ENCODE measurements at places on chromosomes 7 and 10.

DNA sequence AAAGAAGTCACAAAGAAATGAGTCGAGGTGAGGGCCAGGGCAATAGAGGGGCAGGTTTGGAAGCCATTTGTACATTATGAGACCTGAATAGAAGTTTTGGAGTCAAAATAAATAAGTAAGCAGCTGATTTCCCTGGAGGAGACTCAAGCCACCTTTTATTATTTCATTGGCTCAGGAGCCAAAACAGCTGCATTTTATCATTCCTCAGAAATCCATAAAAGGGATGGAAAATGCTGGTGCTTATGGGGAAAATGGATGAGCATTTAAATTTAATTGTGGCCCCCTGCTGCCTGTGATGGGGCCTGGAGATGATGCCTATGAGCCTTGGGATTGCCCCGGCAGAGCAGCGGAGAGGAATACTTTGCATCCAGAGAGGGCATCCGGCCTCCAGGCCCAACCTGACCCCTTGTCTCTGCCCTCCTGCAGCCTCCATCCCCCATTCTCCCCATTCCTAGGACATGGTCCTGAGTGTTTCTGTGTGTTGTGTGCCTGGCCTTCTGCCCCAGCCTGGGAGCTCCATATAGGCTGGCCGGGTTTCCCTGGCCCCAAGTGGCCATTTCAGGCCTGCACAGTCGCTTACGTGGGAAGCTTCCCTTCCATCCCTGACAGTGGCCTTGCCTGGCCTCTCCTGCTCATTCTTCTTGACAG is 296.8 kb upstream of the ZMIZ1 start:
- DNase-seq: no peak

DNA sequence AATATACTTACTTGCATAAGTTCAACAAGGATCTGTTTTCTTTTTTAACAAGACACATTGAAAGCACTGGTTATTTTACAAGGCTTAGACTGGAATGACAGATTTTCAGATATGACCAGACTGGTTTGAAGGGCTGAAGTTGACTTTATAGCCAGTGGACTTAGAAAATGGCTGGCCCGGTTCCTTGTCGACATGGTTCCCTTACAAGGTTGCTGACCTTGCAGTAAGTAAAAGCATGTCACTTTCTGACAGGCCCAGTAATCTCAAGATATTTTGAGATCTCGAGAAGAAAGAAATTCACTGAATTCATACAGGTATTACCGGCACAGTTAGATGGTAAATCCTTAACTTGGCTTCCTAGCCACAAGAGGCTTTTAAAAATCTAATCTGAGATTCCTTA is 136.5 kb downstream of the COBL start:
- no peak for DNase-seq

- DNase-seq: no peak
Measured at GRCh38 chr10:109976681-109977080, 31.1 kb upstream of the ADD3 start.

- DNase-seq: no peak
Measured at GRCh38 chr10:133405844-133406527, 12.0 kb downstream of the MTG1 start.

DNA sequence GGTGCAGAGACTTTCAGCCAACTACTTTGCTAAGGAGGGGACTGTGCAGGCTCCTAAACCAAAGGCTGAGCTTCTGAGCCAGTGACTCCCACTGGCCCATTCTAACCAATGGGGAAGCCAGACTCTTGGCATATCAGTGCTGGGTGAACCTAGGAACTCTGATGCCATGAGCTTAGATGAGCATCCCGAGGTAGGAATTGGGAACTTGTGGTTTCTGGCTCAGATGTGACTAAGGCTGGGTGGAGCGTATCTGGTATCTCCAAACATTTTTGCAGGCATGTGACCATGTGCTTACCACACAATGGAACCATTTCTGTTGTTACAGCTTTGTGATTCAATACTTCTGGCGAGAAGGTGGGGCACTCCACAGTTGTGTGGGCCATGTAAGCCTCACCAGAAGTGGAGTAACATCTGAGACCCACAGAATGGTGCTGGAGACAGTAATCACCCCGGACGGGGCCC is 2.5 kb upstream of the AVPI1 start:
- no peak for DNase-seq

- DNase-seq: peak; percentile 49
Measured at GRCh38 chr10:34808801-34809745, 6.0 kb downstream of the PARD3 start.

- no peak for DNase-seq
Measured at GRCh38 chr10:129716211-129716681, 247.8 kb downstream of the EBF3 start.

DNA sequence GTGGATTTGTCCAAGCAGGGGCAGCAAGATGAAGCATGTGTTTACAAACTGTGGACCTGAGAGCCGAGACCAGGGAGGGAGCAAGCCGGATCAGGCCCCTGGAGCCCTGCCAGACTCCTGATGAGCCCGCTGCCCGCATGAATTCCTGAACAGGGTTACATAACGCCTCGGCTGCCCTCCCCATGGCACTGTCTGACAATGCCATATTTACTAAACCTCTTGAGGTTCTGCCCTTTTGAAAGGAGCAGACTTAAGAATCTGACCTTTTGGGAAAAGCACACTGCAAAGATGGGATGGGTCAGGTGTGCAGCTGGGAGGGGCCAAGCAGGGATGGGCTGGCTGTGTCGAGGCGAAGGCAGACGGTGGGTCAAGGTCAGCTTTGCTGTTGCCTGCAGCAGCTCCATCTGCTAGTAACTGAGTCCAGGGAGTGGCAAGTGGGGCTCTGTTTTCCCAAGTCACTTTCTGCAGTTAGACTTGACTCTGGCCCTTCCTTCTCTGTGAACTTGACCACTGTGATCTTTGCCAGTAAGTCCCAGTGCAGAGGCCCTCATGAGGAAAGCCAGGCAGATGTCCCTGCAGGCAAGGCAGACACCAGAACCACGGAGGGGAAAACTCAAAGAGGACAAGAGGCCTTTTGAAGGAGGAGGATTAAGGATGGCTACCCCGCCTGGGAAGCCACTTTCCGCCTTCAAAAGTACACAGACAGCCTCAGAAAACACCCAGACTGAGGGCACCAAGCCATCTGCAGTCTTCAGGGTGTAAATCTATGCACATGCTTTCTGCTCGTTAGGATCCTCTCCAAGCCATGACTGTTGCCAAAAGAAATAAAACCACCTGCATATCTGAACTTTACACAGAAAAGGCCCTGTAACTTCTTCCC is 175.8 kb downstream of the TNS3 start:
- DNase-seq: peak; percentile 25

DNA sequence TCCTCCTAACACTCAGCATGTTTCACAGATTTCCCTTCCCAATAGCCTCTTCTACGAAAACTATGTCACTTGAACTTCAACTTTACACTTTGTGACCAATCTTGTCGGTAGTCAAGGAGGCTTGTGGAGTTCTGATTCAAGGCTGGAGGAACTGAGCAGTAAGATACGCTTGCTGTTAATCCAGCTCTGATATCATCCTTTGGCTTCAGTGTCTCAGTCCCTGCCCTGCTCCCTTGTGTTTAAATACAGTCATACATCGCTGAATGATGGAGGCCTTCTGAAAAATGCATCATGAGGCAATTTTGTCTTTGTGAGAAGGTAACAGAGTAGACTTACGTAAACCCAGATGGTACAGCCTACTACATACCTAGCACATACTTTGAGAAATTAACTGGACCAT is 173.6 kb downstream of the RNF133 start:
- DNase-seq: no peak

- no peak for DNase-seq
Measured at GRCh38 chr10:79252971-79253370, 94.3 kb upstream of the PPIF start.

- no peak for DNase-seq
Measured at GRCh38 chr7:157124690-157125089, 14.0 kb upstream of the UBE3C start.

DNA sequence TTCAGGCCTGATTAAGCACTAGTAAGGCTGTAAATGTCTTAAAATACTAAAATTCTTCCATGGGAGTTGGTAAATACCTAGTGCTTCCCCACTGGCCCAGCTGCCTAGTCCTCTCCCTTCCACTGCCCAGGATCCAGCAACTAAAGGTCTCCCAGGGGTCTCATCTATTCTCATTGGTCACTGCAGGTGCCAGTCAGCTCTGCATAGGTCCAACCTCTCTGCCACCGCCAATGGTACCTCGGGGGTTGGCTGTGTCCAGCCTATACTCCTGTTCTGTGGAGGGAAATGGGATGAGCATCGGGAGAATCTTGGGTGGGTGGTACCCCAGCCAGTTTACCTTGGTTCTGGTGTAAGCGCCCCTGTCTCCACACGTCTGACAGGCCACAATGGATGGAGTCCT is 6.1 kb upstream of the CREB5 start:
- no peak for DNase-seq

GRCh38 chr10:43781480-43782361 is 133.0 kb upstream of the ZNF32 start:
- DNase-seq: peak; percentile 62

DNA sequence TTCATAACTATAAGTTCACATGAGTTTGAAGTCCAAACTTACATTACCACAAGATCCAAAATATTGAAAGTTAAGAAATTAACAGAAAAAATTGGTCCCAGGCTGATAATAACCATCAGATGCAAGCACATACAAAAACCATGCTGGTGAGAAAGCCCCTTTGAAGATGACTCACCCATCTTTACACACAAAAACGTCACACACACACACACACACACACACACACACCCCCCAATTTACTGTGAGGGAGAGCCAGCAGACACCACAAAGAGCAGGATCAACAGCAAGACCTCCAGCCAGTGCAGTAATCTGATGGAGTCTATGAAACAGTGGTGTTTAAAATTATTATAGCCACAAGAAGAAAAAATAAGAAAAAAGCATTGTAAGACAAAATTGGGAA is 50.1 kb upstream of the DRGX start:
- DNase-seq: no peak

DNA sequence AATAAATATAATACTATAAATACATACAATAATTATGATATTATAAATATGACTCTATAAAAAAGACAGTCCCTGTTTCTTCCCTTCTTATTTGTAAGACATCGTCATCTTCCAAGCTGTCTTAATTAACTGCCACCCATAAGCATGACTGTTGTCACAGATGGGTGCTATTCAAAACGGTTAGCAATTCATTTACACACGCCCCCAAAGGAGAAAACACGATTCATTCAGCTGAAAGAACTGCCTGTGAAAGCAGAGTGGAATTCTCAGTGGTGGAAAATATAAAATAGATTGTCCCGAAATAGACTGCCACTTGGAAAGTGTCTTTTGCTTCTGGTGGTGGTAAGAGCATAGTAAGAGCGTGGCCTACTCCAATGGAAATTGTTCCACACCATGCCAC is 48.9 kb upstream of the ELMO1 start:
- DNase-seq: no peak

GRCh38 chr10:121627876-121628581 is 29.8 kb upstream of the FGFR2 start:
- DNase-seq: no peak

GRCh38 chr10:33347211-33347610 is 12.7 kb upstream of the NRP1 start:
- no peak for DNase-seq

- no peak for DNase-seq
Measured at GRCh38 chr7:126656165-126656564, 596.6 kb downstream of the GRM8 start.

GRCh38 chr7:115110523-115110922 is 188.6 kb downstream of the MDFIC start:
- no peak for DNase-seq

GRCh38 chr7:11538751-11539299 is 293.2 kb downstream of the THSD7A start:
- DNase-seq: no peak

DNA sequence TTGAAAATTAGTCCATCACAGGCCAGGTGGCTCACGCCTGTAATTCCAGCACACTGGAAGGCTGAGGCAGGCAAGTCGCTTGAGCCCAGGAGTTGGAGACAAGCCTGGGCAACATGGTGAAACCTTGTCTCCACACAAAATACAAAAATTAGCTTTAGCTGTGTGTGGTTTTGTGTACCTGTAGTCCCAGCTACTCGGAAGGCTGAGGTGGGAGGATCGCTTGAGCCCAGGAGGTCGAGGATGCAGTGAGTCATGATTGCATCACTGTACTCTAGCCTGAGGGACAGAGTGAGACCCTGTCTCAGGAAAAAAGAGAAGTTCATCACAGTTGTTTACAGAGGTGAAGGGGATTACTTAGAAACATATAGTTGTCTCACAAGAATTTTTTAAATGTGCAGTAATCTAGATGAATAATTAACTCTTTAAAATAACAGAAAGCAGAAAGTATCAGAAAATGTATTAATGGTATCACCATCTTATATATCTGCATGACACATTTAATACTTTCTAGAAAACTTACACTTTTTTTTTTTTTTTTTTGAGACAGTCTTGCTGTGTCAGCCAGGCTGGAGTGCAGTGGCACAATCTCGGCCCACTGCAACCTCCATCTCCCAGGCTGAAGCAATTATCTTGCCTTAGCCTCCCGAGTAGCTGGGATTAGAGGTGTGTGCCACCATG is 8.9 kb downstream of the LCOR start:
- DNase-seq: no peak

DNA sequence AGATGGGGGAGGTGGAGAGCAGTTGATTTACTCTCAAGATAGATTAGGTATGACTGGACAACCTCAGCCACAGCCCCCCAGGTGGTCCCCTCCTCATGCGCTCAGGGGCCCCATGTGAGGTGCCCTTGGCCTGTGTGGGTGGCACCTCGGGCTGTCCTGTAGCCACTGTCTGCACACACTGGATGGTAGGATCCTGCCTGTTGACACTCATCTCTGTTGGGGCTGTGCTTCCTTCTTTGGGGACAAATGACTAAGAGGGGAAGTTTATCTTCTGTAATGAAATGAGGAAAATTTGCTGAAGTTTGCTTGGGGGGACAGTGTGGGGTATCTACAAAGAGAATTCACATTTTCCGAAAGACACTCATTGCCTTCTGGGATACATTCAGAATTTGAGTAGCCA is 53.6 kb upstream of the ANTXRL start:
- no peak for DNase-seq

- peak; percentile 63 for DNase-seq
Measured at GRCh38 chr10:91653219-91653870, 20.5 kb upstream of the PPP1R3C start.

DNA sequence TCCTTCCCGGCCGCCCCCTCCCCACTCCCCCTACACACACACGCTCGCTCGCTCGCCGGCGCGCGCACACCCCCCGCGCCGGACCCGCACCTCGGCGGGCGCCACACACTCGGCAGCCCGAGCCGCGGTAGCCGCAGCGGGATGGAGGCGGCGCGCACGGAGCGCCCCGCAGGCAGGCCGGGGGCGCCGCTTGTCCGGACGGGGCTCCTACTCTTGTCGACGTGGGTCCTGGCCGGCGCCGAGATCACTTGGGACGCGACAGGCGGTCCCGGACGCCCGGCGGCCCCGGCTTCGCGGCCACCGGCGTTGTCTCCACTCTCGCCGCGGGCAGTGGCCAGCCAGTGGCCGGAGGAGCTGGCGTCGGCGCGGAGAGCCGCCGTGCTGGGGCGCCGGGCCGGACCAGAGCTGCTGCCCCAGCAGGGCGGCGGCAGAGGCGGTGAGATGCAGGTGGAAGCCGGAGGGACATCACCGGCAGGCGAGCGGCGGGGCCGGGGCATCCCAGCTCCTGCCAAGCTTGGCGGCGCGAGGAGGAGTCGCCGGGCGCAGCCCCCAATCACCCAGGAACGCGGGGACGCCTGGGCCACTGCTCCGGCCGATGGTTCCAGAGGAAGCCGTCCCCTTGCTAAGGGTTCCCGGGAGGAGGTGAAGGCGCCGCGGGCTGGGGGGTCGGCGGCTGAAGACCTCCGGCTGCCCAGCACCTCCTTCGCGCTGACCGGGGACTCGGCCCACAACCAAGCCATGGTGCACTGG is at the start of gene SORCS3:
TSS of gene SORCS3 (plus strand) at position 104 of the 750 bp plus-strand sequence.
- no peak for DNase-seq

- DNase-seq: no peak
Measured at GRCh38 chr7:145134377-145134776, 298.5 kb upstream of the TPK1 start.

GRCh38 chr7:100574362-100575205 is 884 bp upstream of the SAP25 start:
- no peak for DNase-seq
